Cerebellum (tissue), 4 donors: ENCODE measurements at places on chromosomes 6 and 20.
A peak's percentile ranks its signal among the peaks of the same experiment; 100 is the strongest.

GRCh38 chr6:17865243-17865642 lies 122.2 kb downstream of the KIF13A start:
- DNase-seq, result peak; percentile 53

- DNase-seq, result no peak
These were observed 28.5 kb upstream of the ENPP1 start for GRCh38 chr6:131779304-131779703.

- no peak for DNase-seq
These were observed 141.0 kb downstream of the TFAP2C start for GRCh38 chr20:56769921-56770600.

GRCh38 chr6:150667977-150668716 lies 68.5 kb downstream of the PLEKHG1 start:
- DNase-seq, result no peak

DNA sequence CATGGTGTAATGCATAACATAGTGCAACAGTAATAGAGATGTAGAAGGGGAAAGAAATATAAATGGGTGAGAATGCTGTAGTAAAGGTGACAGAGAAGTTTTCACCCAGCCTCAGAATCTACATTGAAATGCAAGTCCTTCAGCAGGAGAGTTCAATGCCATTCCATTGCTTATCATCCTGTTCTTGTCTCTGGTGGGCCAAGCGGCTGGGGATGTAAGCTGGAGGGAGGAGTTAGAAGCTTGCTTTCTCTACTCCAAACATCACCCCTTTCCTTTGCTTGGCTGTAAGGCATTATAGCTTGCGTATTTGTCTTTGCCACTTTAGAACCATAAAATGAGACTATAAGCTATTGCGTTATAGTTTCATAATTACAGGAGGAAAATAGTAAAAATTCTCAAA lies 2.2 kb upstream of the FUT9 start:
- no peak for DNase-seq

GRCh38 chr20:16052456-16052855 lies 520.8 kb downstream of the KIF16B start:
- no peak for DNase-seq

DNA sequence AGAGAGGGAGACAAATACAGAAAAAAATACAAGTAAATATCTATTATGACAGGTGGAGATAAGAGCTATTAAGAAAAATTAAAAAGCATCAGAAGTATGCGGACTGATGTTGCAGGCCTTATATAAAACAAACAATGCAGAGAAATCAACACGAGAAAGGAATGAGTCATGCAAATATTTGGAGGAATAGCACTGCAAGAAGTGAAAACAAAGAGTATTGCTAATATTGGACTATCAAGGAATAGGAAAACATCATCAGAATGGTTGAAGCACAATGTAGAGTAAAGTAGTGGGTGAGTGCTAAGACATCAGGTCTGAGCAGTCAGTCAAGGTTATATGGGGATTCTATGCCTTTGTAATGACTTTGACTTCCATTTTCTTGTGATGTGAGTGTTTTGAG lies 657.5 kb upstream of the GJE1 start:
- no peak for DNase-seq

DNA sequence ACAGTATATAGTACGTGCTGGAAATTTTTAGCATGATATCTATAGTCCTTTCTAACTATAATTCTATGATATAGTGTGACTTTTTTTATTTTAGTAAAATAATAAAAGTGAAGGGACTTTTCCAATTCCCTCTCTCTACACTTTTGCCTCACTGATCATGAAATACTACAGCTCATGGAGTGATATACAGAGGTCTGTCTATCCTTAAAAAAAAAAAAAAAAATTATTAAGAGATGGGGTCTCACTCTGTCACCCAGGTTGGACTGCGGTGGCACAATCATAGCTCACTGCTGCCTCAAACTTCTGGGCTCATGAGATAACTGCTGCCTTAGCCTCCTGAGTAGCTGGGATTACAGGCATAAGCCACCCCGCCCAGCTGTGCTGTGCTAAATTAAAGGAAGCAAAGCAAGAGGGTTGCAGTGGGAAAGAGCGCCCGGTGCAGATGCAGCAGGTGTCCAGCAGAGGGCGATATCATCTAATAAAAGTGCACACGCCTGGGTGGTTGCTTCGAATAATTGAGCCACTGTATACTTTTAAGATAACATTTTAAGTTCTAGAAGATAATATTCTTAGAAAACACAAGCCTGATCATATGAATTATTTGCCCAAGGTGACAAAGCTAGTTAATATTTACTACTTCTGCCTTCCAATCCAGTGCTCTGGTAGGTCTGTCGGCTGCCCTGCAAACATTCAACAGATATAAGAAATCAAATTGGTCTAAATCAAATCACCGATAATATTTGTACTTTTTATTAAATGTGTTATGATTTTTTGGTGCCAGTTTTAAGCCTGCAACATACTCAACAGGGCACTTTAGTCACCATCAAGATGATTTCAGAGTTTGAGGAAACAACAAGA lies 94.9 kb upstream of the NT5E start:
- peak; percentile 36 for DNase-seq

DNA sequence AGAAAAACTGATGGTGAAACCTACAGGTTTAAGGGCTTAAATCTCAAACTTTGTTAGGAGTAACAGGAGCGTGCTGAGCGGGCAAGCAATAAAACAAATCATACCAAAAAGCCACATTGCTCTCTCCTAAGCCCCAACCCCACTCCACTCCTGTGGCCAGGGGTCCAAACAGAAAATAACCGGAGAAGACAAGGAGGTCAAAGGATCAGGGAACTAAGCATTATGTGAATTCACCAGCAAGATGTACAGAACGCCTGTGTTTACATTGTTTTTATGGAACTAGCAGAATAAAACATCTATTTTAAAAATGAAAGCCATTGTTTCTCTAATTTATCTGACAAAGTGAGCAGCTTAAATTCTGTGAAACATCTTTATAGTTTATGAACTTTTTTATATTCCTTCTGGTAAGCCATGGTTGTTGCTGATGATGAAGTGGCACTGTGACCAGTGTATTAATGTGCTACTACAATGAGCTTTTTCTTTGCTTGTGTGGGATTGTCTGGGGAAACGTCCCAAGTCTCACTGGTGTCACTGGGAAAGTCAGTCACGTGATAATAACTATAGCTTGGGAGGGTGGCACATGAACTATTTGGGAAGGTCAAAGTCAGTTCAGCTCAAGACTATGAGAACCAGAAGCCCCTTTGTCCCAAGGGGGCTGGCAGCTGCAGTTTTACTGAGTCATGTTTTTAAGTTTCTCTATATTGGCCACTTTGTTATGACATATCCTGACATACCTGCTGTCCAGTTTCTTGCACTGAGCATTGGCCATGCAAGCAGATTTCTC lies 9.8 kb downstream of the FAM210B start:
- DNase-seq, result no peak

DNA sequence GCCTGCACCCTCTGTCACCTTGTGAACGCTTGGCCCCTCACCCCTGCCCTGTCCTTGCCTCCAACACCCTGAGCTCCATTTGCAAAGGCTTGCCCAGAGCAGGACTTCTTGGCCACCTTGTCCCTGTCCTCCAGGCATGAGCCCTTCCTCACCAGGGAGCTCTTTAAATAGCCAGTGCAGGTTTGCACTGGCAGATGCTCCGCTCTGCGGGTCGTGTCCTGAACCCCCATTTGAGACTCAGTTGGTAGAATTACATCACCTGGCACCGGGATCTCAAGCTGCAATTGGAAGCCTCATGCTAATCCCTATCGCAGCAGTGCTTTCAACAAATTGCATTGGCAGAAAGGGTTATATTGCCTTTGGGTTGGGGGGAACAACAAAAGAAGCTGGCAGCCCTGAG lies 85.9 kb downstream of the TRMT6 start:
- DNase-seq, result peak; percentile 83

DNA sequence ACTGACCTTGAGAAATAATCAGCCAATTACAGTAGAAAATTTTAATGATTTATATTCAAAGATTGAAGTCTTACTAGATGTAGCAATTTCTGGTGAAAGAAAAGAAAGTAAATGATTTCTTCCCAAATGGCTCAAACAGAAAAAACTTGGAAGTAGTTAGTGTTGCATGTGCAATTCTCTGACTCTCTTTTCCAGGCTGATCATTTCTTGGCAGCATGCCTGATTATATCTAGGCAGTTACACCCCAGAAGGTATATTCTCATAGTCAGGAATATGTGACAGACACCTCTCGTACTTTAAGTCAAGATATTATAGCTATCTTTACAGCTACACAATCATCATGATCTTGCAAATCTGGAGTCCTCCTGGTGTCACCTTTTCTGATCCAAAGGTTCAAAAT lies 122.9 kb downstream of the PDE7B start:
- no peak for DNase-seq

DNA sequence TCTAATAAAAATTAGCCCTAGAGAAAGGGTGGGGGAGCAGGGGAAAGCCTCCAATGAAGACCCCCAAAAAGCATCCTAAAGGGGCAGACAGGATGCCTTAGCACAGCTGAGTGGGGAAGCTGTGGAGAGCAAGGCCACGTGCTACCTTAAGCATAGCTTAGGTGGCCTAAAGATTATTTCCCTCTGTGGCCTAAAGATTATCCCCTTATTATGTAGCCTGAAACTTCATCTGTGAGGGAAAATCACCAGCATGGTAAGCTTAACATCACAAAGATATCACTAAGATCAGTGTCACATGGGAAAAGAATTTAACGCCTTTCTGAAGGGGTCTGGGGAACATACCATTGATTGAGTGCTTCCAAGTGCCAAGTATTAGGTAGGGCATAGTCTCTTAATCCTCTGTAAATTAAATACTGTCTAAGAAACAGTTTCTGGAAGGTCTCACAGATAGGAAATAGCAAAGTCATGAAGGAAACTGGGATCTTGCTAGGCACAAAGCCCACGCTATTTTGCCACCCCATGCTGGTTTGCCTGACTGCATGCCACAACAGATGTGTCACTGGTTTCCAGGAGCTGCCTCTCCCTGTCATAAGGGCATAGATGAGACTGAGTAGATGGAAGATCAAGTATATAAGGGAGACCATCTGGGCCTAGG lies 170.0 kb downstream of the HACE1 start:
- DNase-seq, result no peak

DNA sequence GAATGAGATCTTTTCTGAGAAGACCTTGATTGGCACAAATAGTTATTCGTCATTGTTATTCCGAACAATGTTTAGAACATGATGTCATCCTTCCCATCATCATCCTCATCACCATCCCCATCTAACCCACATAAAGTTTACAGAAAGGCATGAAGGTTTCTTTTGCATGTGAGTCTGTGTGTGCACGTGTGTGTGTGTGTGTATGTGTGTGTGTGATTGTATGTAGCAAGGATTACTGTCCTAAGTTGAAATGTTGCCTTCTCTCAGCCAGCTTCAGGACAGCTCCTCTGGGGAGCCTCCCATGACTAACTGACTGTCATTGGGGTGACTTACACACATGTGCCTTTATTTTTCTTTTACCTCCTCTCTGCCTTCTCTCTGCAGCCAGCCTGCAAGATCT lies 113.5 kb downstream of the SLC22A3 start:
- no peak for DNase-seq

DNA sequence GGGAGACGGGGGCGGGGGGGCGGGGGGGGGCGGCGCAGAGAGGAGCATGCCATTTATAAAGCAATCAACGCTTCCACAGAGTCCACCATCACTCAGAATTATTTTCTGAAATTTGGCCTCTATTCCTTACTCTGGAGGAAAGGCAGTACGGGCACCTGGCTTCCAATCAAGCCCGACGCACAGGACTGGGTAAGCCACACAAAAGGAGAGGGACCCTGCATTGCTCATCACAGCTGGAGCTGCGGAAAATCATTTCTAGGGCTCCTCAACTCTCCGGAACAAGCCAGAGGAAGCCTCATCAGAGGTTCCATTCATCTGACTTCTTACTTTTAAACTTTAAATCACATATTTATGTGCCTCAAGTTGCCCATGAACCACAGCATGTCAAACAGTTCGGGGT lies 55.9 kb downstream of the TTI1 start:
- DNase-seq, result no peak

- DNase-seq, result no peak
These were observed 229.5 kb downstream of the UBE3D start for GRCh38 chr6:82836022-82836575.

- DNase-seq, result no peak
These were observed 120.4 kb upstream of the ZNF184 start for GRCh38 chr6:27593200-27593818.

GRCh38 chr6:7200598-7201443 lies 93.1 kb downstream of the RREB1 start:
- no peak for DNase-seq

GRCh38 chr20:37244572-37244957 lies 17.0 kb downstream of the GHRH start:
- DNase-seq, result no peak

DNA sequence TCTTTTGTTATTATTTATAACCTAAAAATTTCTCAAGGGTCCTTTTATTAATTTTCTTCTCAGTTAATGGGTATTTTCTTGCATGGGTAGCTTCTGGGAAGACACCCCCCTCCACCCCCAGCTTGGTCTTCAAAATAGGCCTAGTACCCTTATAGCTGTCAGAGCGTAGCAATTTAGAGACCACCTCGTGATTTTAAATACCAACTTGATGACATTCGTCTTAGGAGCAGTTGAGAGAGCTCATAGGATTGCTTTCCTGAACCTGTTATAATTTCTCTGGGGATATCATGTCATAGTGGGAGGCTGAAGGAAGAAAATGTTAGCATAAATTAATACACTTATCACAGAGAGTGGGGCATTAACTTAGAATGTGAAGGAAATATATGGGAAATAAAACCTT lies 83.1 kb upstream of the MLIP start:
- DNase-seq, result no peak

GRCh38 chr20:20092827-20093226 lies 40.5 kb downstream of the CFAP61 start:
- no peak for DNase-seq

- DNase-seq, result no peak
These were observed 1.2 kb downstream of the GSTA5 start for GRCh38 chr6:52839124-52840055.

DNA sequence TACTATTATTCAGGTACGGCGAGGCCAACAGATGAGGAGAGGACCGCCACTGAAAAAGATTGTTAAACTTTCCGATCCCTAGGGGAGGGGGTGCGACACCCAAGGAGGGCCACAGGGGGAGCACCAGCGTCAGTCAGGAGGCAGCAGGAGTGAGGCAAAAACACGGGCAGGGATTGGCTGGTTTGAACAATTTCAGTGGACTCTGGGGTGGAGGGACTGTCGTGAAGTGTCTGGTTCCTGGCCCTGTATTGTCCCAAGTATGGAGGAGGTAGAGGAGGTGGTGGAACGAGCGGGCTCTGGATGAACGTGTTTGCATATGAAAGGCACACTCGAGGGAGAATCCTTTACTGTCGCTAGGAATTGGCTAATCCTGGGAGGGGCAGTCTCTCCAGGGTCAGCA lies 32.5 kb upstream of the MCUR1 start:
- DNase-seq, result no peak
